ENCODE measurements at places on chromosomes 6 and 20.
A peak's percentile ranks its signal among the peaks of the same experiment; 100 is the strongest.

- no peak for DNase-seq
Measured at GRCh38 chr20:19403549-19403948, 191.1 kb downstream of the SLC24A3 start.

GRCh38 chr20:1688886-1689538, 31.4 kb upstream of the SIRPG start:
- DNase-seq, result no peak

GRCh38 chr20:36654506-36654905, 8.5 kb upstream of the SLA2 start:
- no peak for DNase-seq

DNA sequence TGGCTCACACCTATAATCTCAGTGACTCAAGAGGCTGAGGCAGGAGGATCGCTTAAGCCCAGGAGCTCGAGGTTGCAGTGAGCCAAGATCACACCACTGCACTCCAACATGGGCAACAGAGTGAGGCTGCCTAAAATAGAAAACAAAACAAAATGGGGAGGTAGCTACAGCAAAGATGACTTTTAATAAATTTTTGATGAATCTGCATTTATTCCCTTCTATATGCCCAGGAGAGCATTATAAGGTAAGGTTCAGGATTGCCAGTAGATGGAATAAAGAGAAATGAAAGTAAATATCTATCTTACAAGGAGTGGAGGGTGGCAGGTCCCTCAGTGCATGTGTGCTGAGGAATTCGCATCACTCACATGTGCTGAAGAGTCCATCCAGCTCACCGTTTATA, 24.2 kb downstream of the UNC5CL start:
- DNase-seq, result no peak

DNA sequence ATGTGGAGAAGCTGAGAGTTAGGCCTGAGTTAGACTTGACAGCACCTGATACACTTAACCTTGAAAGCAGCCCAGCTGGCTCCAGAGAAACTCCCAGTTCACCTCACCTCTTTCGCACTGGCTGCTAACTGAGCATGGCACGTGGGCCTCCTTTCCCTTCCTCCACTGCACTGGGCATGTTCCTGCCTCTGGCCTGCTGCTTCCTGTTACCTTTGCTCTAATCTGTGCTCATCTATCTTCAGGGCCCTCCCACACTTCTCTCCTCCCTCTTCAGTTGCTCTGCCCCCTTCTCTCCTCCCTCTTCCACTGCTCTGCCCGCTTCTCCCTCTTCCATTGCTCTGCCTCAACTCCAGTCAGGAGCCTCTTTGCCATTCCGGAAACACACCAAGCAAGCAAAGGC, 13.7 kb upstream of the UBE2V1 start:
- peak; percentile 27 for DNase-seq

DNA sequence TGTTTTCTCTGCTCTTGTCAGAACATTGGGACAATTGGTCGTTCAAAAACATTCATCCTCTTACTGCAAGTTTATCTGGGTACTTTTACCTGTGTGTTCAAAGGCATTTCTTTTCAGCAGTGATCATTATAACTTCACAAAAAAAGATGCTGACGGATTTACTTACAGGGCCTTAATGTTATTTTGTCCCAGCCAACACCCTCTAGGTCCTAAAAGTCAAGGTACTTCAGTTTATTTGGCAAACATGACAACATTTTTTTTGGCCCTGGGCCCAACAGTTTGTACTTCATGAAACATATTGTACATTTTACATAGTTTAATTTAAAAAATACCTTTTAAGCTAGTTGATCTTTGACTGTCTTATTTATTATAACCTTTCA, 241.2 kb upstream of the TAB2 start:
- DNase-seq, result no peak

DNA sequence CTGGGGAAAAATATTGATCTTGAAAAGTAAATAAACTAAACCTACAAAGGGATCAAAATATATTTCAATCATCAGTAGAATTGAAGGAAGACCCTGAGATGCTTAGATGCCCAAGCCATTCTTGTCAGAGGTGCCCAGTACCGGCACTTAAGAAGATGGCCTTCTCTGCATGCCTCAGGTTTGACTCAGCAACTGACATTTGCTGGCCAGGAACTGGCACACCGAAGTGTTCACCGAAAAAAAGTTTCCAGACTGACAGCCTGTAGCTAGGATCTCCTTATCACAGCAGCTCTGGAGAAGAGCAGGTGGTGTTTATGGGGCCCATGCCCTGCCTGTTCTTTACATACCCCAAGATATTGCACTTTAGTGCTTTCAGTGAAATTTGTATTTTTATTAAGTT, 203.2 kb downstream of the MOXD1 start:
- no peak for DNase-seq

DNA sequence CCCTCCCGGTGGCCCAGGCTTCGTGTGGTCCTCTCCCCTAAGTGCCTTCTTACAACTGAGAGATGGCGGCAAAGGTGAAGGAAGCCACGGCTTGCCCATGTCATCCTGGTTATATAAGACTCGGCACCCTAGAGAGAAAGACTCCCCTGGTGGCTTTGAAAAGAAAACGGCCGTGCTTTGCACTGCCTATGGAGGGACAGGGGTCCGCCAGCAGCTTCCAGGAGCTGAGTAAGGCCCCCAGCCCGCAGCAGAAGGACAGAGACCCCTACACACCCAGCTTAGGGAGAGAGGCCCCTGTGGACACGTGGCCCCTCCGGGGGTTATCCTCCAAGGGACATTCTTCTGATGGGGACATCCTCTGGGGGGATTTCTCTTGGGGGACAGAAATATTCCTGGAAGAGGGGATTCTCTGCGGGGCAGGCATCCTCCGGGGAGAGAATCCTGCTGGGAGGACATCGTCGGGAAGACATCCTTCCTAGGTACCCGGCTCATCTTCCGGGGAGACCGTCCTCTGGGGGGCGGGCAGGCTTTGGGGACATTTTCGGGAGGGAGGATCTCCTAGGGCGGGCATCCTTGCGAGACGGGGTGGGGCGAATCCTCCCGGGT, 511 bp upstream of the OGFR start:
- DNase-seq, result no peak

DNA sequence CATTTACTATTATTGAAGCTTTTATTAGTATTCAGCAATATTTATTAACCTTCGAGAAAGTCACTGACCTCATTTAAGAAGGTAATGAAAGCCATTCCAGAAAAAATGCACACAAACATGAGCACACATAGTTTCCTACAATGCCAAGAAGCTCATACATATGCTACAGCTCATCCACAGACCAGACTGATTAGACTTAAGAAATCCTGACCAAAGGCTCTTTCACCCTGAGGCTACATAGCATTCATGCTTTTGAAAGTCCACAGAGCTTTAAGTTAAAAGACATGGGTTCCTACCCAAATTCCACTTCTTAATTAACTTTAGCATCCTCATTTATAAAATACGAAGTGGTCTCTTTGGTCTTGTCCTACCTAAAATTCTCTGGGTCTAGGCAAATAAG, 430.4 kb downstream of the TBC1D32 start:
- no peak for DNase-seq

GRCh38 chr6:81937296-81937937, 184.9 kb upstream of the TENT5A start:
- no peak for DNase-seq

- DNase-seq, result no peak
Measured at GRCh38 chr6:8499540-8499939, 64.2 kb upstream of the SLC35B3 start.

DNA sequence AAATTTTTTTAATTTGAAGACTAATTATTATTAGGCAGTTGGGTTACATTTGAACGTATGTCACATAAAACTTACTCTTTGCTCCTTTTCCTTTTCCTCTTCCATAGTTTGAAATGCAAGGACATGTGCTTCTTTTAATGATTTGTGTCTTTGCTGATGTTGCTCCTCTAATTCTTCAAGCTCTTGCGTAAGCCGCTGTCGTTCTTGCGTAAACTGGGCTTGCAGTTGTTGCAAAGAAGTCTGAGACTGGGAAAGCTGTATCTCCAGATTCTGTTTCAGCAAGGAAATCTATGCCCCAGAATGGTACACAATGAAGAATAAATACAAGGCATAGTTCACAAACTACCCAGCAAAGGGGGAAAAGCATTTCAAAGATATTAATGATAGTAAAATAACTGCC, 45.1 kb upstream of the MCM9 start:
- no peak for DNase-seq

- DNase-seq, result no peak
Measured at GRCh38 chr20:60326821-60327220, 368.6 kb downstream of the CDH26 start.

DNA sequence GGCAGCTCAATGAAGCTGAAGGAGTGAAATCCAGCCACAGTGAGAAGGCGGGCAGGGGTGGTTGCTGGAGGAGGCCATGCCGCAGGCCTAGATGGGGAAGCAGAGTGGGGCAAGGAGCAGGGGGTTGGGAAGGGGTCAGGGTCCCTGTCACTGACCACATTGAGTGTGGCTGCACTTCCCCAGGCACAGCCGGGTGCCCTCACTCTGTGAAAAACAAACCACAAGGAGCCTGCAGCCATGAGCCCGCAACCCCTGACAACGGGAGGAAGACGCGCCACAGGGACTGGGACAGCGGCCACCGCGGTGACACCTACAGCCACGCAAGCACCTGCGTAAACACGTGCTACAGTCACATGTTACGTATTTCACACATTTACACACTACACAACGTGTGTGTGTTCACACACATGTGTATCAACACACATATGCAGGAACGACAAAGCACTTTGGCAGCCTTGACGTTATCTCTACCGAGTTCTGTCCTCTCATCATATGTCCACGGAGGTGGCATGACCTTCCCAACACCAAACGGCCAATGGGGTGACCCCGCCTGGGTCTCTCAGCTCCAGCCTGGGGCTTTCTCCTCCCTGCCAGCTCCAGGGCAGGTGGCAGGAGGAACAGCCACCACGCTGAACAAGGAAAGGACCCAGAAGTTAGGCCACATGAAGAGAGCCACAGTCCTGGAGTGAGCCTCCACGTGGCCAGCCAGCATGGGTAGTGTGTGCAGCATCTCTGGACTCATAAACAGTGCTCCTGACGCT, 137.6 kb upstream of the RPS6KA2 start:
- no peak for DNase-seq

Data from WERI-Rb-1 (cell line).